ENCODE measurements at places on chromosomes 13 and 19.

DNA sequence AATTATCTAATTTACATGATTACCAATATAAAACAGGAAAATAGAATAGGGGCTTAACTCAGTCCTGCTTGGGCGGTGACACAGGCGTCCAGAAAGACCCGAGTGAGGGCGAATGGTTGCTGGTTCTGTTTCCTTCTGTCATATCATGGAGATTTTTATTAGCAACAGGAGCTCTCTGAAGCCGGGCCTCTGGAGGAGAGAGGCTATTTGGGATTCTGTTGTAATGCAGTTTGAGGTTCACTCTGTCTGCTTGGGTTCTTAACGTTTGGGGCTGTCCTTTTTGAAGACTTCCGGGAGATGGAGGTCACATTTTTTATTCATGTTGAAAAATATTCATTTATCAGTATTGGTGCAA, 115.7 kb upstream of the ZNF536 start:
- DNase-seq, result no peak

- DNase-seq, result no peak
Measured at GRCh38 chr19:32097620-32098019, 247.8 kb upstream of the ZNF507 start.

GRCh38 chr13:114341003-114341777, 26.9 kb downstream of the CHAMP1 start:
- DNase-seq, result no peak

DNA sequence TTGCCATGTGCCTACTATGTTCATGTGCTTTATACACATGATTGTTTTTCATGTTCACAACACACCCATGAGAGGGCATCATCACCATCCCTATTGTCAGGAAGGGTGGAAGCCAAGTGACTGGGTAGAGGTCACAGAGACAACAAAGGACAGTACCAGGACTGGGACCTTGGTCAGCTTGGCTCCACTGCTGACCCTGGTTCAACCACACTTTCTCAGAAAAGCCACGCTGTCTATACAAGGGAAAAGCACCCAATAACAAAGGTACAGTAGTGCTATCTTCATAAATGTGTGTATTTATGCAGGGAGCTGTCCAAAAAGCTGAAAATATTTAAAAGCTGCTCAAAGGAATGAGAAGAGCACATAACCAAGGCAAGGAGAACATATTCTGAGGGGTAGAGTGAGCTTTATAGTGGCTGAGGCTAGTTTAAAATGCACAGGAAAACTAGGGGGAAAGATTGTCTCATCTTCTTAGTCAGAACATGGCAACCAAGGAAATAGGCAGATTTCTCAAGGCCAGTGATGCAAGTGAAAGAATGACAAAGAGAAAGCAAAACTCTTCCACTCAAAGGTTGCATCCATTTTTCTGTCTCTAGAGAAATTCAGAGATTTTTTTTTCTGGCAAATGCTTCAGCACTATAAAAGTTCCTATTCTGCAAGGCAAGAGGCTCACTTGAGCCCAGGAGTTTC, 415.0 kb downstream of the FOXO1 start:
- no peak for DNase-seq

- DNase-seq, result no peak
Measured at GRCh38 chr13:38415233-38415632, 65.6 kb downstream of the UFM1 start.

- DNase-seq, result no peak
Measured at GRCh38 chr19:56966225-56966696, 125.7 kb upstream of the PEG3 start.

- DNase-seq, result no peak
Measured at GRCh38 chr13:100184095-100184494, 95.2 kb downstream of the PCCA start.

DNA sequence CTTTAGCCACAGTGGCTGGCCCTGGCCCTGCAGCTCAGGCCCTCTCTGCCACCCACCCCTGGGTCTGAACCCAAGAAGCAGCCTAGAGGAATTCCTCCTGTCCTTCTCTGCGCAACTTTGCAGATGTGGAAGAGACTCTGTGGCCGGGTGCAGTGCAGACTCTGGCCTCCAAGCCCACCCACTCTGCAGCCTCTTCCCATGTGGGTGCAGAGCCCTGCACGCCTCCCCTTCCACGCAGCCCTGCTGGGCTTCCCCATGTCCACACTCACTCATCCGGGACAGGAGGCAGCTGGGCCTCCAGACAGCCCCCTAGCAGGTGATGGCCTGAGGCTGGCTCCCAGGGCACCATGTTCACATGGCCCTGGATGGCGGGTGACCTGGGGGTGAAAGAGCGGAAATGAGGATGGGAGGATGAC, 2.5 kb downstream of the TEX29 start:
- DNase-seq, result no peak

- DNase-seq, result no peak
Measured at GRCh38 chr19:22605275-22606211, 28.6 kb upstream of the ZNF492 start.

DNA sequence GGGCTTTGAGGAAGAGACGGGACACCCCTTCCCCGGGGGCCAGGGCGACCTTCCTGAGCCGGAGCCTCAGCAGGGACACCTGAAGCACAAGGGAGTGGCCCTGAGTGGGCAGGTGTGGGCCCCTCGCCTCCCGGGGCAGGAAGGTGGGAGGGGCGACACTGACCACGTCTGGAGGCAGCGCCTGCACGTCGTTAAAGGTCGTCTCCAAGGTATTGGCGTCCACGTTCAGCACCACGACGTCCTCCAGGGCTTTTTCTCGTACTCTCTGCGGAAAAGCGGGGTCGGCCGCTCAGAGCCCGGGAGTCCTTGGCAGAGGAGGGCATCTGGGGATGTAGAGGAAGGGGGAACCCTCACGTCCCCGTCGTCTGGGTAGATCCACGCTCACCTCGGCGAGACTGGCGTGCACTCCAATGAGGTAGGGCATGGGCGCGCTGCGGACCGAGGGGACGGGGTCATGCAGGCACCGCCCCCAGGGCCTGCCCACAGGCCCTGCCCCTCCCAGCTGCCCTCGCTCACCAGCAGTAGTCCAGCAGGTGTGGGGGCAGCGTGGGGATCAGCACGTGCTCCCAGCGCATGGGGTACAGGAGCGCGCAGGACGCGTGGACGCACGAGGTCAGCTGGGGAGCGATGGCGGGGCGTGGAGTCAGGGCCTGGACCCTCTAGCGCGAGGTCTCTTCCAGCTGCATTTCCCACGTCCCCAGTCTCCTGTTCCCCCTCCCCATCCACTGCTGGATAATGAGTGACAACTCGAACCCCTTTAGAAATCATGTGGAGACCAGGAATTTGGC, 6.1 kb downstream of the DENND1C start:
- DNase-seq, result no peak

GRCh38 chr19:13007292-13008045, 12.2 kb downstream of the NFIX start:
- no peak for DNase-seq
